ENCODE measurements at places on chromosomes 7 and 10.

GRCh38 chr7:103919272-103919868 is 70.1 kb downstream of the RELN start:
- no peak for DNase-seq

DNA sequence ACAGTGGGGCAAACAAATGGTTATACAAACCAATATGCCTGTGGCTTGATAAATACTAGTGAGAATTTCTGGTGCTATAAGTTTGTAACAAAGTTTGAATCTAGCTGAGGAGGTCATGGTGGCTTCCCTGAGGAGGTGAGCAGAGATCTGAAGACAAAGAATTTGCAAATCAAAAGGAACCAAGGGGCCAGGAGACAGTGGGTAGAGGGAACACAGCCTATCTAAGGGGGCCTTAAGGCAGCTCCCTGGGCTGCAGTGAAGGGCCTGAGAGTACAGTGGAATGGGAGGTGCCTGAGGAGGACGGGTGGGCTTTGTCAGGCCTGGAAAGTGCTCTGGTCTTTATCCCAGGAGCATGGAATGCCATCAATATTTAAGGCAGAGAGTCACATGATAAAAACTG is 21.8 kb downstream of the RNF133 start:
- DNase-seq = no peak

DNA sequence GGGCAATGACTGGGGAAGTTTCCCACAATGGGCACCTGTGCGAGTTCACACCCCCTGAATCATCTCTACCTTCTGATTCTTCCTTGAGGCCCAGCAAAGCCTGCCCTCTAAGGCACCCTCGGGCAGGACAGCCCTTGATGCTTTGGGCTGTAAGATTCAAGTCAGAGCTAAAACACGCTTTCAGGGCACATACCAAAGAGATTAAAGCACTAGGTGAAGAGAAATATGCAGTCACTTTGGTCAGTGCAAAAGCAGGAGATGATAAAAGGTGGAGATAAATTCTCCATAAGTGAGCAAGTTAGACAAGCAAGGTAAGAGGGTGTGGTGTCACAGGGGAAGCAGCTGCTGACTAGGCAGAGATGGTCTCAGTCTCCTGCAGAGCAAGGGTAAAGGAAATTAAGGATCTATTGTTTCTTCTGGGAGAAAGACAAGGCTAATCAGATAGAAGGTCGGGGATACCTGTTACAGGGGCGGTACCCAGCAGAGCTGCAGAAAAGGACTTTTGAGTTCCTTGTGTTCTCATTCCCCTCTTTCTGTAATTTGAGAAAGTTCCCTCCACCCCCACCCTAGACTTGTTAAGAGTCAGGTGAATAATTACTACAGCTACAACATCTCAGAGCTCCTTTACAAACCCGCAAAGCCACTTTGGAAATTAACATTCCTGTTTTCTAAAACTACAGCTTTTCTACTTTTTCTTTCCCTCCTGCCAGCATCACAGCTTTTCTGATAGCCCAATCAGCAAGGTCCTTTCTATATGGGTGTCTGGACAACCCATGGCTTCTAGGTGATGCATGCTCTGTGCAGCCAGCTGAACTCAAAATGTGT is 26.4 kb downstream of the PDLIM1 start:
- no peak for DNase-seq

DNA sequence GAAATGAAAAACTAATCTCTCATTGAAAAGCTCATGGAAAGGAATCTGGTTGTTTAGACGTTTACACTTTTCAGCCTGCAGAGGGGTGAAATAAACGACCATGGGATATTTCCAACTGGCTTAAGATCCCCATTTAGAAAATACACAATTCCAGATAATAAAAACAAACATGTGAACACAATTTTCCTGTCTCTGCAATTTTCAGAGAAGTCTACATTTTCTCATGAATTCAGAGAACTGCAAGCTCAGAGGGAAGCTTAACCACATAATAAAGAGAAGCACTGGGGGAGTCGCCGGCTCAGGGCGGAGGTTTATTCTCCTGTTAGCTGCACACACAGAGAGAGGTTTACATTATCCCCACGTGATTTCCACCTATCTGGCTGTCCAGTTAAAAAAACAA is 215.2 kb downstream of the FANK1 start:
- DNase-seq = no peak

GRCh38 chr10:22481687-22482539 is 136.6 kb downstream of the SPAG6 start:
- DNase-seq = no peak

- no peak for DNase-seq
These were observed 60.2 kb upstream of the COMTD1 start for GRCh38 chr10:75295868-75296441.

DNA sequence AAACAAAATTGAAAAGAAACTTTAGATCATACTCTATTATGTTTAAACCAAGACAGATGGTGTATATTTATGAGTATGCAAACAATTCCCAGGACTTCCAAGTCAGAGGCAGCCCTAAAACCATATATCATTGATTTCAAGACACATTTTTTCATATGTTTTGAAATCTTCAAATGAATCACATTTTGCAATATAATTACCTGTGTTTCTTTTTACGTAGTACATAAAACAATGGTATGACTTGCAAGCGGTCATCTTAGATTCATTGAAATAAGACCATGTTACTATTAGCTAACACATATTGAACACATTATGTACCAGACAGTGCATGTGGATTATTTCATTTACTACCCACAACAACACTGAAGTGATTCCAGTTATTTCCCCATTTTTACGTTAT is 14.9 kb downstream of the SMURF1 start:
- no peak for DNase-seq
